ENCODE measurements at places on chromosomes 11 and 22.

DNA sequence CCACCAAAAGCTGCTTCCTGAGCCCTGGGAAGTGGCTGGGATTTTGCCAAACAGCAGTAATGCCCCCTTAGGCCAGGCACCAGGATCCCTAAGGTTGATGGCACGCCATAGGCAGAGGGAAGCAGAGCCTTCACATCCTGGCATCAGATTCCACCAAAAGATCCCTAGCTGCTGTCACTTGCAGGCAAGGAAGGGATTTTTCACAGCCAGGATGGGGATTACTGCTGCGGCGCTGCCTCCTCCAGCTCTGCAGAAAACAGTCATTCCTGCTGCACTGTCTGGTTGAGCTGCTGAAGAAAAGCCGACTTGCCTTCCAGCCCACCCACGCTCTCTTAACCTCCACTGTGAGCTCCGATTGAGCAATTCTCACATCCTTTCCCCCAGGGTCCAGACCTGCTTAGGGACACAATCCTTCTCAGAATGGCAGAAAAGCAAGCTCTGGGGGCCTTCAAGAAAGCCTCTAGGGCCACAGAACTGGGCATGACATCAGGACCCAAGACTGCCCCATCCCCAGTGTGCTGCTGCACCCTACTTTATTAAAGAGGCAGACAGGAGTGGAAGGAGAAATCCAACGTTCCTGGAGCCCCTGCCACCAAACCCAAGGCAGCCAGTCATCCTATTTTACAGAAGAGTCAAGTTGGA lies 19.9 kb downstream of the SYN3 start:
- DNase-seq, result no peak

DNA sequence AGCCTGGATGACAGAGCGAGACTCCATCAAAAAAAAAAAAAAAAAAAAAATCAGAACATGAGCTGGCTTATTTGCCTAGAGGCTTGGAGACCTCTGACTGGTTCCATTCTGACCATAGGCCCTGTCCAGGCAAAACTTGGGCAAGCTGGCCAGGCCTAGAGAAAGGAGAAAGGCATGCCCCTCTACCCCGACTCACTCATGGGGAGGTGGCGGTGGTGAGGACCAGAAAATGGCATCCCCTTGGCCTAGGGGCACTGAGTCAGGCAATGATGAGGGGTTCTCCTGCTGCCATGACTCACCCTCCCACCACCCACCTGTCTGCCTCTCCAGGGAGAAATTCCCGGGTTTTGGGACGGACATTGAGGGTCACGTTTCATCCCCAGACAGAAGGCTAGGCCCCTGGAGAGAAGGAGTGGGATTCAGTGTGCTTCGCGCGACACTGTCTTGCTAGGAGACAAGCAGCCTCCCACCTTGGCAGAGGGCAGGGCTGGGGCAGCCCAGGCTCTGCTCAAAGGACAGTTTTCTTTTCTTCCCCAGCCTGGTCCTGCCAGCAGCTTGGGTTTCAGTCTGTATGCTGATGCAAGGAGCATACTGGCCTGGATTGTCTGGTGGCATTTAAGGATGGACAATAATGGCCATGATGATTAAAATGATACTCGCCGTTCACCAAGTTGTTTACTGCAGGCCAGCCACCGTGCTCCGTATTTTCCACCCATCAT lies 17.2 kb downstream of the TOB2 start:
- DNase-seq, result no peak

- DNase-seq, result no peak
These were observed 242.7 kb upstream of the NCAM1 start for GRCh38 chr11:112718483-112718882.

GRCh38 chr22:41237707-41238569 lies 2.8 kb downstream of the CHADL start:
- no peak for DNase-seq

DNA sequence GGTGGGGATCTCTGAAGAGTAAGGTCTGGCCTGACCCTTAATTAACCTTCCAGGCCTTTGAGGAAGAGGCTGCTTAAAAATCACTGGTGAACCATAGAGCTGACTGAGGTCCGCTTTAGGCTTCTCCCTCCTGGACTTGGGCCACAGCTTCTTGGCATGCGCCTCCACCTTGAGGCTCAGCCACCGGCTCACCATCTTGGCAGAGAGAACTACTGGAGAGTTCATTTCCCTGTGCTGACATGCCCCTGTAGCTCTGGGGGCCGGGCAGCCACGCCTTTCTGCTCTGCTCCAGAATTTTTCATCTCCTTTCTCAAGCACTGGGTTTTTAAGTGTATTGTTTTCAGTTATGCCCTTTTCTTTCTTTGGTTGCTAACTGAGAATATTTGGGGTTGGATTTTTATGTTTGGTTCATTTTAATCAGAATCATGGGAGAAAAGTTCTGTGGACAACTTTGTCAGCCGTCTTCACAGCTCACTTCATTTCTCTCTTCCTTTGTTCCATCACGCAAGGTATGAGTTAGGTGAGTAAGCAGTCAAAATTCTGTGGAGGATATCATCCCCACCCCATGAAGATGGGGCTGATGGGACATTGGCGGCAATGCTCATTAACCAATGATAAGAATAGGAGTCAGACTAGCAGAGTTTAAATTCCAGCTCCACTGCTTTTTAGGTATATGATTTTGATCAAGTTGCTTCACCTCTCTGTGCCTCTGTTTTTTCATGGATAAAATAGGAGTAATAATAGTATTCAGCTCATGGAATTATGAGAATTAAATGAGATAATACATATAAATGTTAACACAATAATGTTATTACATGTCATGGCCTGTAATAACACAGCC lies 103.9 kb downstream of the DBX1 start:
- no peak for DNase-seq

- no peak for DNase-seq
These were observed 21.9 kb downstream of the IGSF9B start for GRCh38 chr11:133934599-133935550.

GRCh38 chr11:63667995-63668795 lies 3.0 kb downstream of the ATL3 start:
- DNase-seq, result no peak

- no peak for DNase-seq
These were observed 11.3 kb downstream of the ABTB2 start for GRCh38 chr11:34346551-34346950.

DNA sequence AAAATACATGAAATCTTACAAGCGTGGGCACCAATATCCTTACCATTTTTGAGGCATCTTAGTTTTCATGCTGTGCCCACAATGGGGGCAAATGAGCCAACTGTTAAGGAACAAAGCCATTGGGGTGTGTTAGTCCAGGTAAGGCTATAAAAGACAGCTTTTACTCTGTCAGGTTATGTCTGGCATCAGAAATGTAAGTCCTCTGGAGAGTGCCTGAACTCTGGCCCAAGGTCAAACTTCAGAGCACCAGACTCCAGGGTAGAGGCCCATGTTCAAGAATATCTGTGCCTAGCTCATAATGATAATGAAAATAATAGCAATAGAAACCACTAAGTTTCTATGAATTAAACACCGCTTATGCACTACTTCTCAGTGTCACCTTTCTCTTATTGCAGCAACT lies 105.5 kb downstream of the CSNK2A3 start:
- no peak for DNase-seq

DNA sequence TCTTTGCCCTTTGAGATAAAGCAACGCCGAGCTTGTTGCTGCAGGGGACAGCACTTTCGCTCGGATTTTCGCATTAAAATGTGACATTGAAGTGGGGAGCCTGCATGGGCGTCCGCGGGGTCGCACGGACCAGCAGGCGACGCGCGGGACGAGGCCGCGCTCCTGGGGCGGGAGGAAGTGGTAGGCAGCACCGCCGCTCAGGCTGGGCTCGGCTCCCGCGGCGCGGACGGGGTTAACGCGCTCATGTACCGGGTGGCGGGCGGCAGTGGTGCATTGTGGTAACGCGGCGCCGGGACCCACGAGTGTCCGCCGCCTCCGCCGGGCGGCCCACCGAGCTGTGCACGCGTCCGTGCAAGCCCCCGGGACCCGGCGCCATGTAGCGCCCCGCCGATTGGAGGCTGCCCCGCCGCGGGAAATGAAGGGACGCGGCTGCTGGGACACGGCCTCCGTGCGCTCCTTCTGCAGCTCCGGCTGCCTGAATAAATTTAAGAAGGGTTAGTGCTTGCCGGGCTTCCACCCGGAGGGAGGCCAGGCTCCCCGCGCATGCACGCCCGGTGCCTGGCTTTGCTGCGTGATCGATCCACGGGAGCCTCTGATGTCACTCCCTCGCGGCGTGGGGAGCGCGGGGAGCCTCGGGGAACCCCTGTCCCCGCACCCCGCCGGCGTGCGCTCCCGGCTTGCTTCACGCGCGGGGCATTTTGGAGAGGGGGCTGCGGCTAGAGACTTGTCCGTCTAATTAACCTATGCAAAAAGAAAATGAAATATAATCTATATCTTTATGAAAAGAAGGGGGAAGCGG lies 127.7 kb downstream of the OSBP2 start:
- DNase-seq, result no peak

GRCh38 chr11:46272816-46273427 lies 4.5 kb upstream of the CREB3L1 start:
- no peak for DNase-seq

DNA sequence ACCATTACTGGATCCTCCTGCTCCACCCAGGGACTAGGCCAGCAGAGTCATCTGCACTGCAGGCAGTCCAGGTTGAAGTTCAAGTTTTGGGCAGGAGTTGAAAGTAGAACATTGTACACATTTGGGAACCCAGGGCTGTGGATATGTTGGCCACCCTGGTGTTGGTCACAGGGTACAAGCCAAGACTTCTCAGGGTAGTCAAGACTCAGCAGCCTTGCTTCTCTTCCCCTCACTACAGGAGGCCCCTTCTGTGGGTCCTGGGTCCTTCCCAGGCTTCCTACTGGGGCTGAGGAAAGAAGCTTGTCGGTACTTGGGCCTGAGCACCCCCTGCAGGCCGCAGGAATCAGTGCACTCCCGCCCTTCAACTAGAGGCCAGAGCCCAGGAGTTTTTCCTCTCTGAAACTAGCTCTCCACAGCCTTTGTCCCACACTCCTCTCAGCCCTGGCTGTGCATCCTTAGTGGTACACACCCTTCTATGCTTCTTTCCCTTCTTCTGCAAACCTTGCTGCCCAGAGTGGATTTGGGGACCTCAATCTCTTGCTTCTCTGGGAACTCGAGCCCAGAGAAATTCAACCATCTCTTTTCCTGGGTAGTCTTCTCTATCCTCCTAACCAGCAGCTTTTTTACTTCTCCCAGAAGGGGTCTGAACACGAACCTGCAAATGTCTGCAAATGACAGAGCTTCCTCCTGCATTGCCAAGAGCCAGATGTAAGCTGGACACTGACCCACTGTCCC lies 2.6 kb upstream of the HPX start:
- DNase-seq, result peak; percentile 35

GRCh38 chr11:95556342-95557163 lies 233.0 kb downstream of the FAM76B start:
- DNase-seq, result no peak

DNA sequence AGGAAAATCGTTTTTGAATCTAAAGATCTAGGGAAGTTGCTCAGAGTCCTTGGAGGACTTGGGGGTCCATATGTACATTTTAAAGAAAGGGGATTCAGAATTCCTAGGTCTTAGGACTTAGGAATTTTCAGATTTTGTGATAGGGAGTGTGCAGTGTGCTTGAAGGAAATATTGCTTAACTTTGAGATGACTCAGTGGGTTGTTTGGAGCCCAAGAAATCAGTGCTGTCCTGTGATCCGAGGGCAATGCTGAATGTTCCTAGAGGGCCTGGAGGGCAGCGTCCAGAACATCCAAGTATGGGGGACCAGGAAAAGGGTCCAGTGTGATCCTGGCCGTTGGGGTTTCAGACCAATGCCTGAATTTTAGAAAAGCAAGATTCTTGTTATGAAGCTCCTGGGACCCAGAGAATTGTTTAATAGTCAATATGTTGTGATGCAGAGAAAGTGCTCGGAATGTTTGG lies 3.1 kb upstream of the IGF2 start:
- DNase-seq, result no peak

- no peak for DNase-seq
These were observed 14.0 kb downstream of the CFAP300 start for GRCh38 chr11:102061276-102061675.

GRCh38 chr22:40276996-40277823 lies 69.1 kb upstream of the ADSL start:
- DNase-seq, result no peak

DNA sequence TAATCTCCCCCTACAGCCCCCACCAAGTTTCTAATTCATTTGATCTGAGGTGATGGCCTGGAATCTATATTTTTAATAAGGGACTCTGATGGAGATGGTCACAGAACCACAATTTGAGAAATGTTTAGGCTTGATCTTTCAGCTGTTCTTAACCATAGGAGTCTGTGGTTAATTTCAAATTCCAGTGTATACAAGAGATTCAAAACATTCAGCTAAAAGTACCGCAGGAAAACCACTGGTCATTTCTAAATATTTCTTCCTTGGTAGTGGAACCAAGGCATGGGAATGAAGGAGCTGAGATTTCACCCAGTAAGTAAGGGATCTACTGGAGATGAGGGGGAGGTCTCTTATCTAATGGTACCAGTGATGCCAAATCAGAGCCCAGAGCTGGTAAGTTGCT lies 18.3 kb upstream of the GALNT18 start:
- DNase-seq, result no peak

Measured in iPS DF 6.9 (cell line).